ENCODE measurements at places on chromosomes 1 and 21.

GRCh38 chr1:102085896-102086295 is 89.2 kb upstream of the OLFM3 start:
- no peak for DNase-seq

GRCh38 chr1:246067432-246068216 is 439.5 kb downstream of the SMYD3 start:
- DNase-seq = peak; percentile 24

DNA sequence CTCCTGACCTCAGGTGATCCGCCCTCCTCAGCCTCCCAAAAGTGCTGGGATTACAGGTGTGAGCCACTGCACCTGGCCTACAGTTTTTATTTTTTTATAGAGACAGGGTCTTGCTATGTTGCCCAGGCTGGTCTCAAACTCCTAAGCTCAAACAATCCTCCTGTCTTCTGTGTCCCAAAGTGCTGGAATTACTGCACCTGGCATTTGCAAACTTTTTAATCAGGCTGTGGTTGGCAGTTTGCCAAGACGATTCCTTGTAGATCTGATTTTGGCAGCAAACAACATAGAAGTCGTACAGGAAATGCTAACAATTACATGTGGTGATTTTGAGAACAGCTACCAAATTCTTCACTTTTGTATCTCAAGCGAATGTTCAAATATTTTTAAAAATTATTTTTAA is 10.1 kb downstream of the RBP7 start:
- no peak for DNase-seq

GRCh38 chr1:98143403-98143802 is 222.6 kb upstream of the DPYD start:
- DNase-seq = no peak

GRCh38 chr1:7229186-7229585 is 443.9 kb downstream of the CAMTA1 start:
- DNase-seq = no peak

DNA sequence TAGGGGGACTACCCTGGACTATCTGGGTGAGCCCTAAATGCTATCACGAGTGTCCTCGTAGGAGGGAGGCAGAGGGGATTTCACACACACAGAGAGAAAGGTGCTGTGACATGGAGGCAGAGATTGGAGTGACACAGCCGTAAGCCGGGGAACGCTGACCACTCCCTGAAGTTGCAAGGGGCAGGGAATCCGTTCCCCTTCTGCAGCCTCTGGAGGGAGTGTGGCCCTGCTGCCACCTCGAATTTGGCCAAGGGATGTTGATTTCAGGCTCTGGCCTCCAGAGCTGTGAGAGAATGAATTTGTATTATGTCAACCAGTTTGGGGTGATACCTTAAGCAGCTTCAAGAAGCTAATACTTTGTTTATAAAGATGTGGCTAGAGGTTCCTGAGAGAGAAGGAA is 137.7 kb downstream of the ACTL8 start:
- DNase-seq = no peak

Measured in GM13976 (cell line).